ENCODE measurements at places on chromosomes 4 and X. TPM values are rescaled to one million over a fixed set of nuclear protein-coding genes. Genes with fewer than 3 reads are reported as not detected.
A peak's percentile ranks its signal among the peaks of the same experiment; 100 is the strongest.

GRCh38 chrX:149312988-149313387 is 192.1 kb downstream of the IDS start:
- H3K27me3 ChIP-seq: no peaks in the 10 kb centered on the region
- no peak overlapping the region for H3K27ac ChIP-seq
- no peaks in the 10 kb centered on the region for H3K4me1 ChIP-seq
- no peaks in the 10 kb centered on the region for H3K36me3 ChIP-seq
- H3K4me3 ChIP-seq: no peak overlapping the region

GRCh38 chr4:94253036-94253435 is 45.4 kb downstream of the SMARCAD1 start:
- no peak overlapping the region for H3K4me3 ChIP-seq
- no peaks in the 10 kb centered on the region for H3K27me3 ChIP-seq
- no peaks in the 10 kb centered on the region for H3K36me3 ChIP-seq

DNA sequence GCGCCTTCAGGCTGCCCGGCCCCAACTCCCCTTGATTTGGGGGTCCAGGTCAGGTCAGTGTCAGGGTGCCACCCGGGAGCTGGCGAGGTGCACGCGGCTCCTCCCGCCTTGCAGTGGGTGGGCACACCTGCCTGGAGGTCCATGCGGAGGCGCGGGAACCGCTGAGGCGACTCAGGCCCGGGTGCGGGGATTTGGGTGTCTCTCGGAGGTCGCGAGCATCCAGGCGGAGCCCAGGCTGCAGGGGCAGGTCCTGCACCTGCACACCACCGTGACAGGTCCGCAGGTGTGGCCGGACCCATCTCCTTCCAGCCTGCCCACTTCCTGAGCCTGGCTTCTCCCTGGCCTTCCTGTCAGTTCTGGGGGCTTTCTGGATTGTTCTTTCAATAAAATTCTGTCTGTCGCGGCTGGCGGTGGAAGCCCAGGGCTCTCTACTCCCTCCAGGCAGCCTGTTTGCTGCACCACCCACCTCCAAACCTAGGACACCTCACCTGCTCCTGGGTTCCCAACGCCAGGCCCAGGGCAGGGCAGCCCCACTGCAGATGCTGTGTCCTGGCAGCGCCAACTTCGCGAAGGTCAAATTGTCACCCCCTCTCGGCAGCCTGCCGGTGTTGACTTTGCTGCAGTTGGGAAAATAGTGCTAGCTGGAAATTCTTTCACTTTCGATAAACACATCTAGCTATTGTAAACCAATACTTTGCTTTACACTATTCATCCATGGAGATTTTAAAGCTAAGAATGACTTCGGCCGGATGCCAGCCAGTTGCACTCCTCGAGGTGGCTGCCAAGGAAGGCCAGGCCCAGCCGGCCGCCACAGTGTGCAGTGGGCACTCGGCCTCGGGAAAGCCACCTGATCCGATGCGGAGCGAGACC is 35.9 kb downstream of the FGFRL1 start:
- no peaks in the 10 kb centered on the region for H3K27me3 ChIP-seq
- DNase-seq: no peak
- H3K4me3 ChIP-seq: no peak overlapping the region
- H3K27ac ChIP-seq: no peak overlapping the region
- no peaks in the 10 kb centered on the region for H3K36me3 ChIP-seq

DNA sequence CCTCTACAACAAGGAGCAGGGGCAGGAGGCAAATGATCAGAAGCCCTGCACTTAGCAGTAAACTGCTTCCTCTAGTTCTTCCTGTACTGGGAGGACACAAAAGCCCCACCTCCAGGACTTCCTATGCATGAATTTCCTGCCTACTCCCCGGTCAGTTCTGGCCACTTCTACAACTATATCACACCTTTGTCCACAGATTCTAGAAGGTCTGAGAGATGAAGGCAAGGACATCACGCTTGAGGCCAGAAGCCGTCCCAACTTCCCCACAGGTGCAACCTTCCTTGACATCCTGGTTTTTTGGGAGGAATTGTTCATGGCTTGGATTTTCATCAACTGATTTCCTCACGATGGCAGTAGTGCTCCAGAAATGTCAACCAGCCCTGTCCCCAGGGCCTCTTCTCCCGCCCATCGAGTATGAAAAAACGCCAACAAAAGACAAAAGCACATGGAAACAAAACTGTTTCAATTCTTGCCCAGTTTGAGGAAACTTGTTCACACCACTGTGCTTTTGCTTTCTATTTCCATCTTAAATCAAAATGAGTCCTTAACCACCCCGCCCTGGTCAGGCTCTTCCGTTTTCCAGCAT is 206.5 kb upstream of the STK26 start:
- H3K36me3 ChIP-seq: no peaks in the 10 kb centered on the region
- DNase-seq: no peak
- no peak overlapping the region for H3K27ac ChIP-seq
- no peaks in the 10 kb centered on the region for H3K4me1 ChIP-seq
- no peaks in the 10 kb centered on the region for H3K27me3 ChIP-seq
- no peak overlapping the region for H3K4me3 ChIP-seq

DNA sequence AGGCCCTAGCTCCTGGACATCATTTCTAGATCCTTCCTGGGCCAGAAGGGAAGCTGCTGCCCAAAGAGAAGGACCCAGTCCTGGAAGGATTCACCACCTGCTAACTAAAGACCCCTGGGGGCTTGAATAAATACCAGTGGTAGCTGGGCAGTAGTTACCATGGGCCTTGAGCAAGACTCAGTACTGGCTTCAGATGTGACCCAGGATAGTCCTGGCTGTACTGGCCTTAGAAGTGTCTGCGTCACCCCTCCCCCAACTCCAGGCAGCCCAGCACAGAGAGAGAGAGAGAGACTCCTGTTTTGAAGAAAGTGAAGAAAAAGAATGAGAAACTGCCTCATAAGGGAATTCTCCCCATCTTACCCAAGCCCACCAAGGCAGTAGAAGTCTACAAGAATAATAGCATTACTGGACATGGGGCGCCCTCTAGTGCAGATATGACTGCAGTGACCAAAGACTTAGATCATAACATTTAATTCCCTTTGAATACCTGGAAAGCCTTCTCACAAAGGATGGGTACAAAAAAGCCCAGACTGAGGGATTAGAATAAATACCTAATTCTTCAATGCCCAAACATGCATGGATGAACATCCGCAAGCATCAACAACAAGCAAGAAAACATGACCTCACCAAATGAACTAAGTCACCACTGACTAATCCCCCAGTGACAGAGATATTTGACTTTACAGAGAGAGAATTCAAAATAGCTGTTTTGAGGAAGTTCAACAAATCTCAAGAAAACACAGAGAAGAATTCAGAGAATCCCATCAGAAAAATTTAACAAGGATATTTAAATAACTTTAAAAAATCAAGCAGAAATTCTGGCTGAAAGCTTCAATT is 171.8 kb downstream of the HNRNPD start:
- no peak overlapping the region for H3K27ac ChIP-seq
- H3K4me1 ChIP-seq: no peaks in the 10 kb centered on the region
- peak; percentile 75 for DNase-seq
- H3K4me3 ChIP-seq: no peak overlapping the region
- H3K36me3 ChIP-seq: no peaks in the 10 kb centered on the region
- no peaks in the 10 kb centered on the region for H3K27me3 ChIP-seq

DNA sequence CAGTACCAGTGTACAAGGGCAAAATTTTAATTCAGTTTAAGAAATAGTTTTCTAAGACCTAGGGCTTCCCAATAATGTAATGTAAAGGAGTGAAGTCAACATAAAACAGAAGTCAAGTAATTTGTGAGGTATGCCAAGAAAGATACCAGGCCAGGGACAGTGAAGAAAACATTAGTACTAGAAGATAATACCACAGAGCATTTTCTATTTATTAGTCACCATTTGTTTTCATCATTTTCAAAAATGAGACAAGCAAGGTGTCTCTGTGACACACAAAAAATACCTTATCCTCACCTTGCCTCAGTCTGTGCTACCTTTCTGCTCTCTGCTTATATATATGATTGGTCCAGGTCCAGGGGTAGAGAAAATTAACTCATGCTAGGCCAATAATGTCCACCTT is 46.8 kb downstream of the VEGFC start:
- no peak overlapping the region for H3K4me3 ChIP-seq
- no peaks in the 10 kb centered on the region for H3K4me1 ChIP-seq
- no peaks in the 10 kb centered on the region for H3K36me3 ChIP-seq
- DNase-seq: no peak
- no peak overlapping the region for H3K27ac ChIP-seq
- no peaks in the 10 kb centered on the region for H3K27me3 ChIP-seq

The CXorf51B gene
- 100 TPM for polyA plus RNA-seq

The MAGEA2B gene
- polyA plus RNA-seq: 4.9 TPM

The SLC26A1 gene
- polyA plus RNA-seq: 0.51 TPM

The SRPK3 gene
- 1.3 TPM for polyA plus RNA-seq

All from testis (tissue), 5 donors.